ENCODE measurements at places on chromosomes 1 and 21.

DNA sequence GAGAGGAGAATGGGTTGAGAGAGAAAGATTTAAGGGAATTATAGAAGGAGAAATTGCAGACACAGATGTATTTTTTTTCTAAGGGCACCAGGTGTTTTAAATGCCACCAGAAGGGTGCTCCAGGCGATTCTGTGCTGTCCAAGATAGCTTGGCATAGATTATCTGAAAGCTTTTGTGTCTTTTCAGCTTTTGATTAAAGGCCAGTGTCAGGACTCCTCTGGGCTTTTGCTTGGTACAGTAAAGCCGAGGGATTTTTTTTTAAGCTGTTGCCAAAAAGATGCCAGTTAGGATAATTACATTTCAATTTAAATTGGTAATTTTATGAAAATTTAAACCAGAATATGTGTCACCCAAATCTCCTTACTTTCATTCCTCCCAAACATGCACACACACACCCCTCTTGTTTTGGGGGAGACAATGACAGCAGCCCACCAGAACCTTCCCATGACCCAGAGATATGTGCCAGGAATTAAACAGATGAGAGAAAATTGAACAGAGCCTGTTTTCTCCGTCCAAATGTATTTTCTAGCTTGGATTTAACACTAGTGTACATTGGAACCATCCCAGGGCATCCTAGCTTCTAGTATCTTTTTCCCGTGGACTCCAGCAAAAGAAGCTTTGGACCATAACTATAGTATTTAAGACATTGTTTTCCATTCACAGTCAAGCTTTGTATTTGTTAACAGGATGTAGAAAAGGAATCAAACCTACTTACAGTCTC lies 670.7 kb upstream of the CXADR start:
- no peak for DNase-seq

GRCh38 chr1:90012300-90012699 lies 17.4 kb downstream of the ZNF326 start:
- no peak for DNase-seq

DNA sequence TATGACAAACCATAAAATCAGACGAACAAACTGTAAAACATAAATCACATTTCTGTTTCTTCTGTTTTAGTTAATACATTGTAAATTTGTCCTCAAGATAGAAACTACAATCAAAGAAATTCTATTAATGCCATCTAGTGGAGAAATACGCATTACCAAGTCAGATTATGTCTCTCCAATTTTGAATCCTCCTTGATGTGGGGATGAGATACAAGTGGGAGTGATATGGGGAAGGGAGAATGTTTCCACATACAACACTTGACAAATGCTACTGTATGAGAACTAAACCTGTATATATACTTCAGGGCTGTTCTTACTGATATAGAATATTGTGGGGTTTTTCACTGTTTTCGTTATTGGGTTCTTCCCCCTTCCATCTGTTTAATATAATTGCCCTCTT lies 2.6 kb downstream of the HFM1 start:
- DNase-seq: no peak

GRCh38 chr1:165439330-165439729 lies 5.6 kb downstream of the RXRG start:
- DNase-seq: no peak

GRCh38 chr1:23639460-23640095 lies 52.0 kb upstream of the RPL11 start:
- no peak for DNase-seq

GRCh38 chr1:226100436-226101391 lies 38.2 kb downstream of the H3-3A start:
- no peak for DNase-seq

DNA sequence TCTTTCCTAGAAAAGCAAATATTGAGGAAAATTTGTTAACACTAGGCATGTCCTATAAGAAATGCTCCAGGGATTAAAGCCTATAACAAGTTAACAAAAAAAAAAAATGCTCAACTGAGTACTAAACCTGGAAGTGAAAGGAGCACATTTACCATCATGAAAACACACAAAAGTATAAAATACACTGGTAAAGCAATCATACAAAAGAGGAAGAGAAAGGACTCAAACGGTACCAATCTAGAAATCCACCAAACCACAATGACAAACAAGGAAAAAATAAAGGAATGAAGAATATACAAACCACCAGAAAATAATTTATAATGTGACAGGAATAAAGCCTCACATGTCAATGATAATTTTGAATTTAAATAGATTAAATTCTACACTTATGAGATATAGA lies 21.2 kb downstream of the CD1E start:
- DNase-seq: no peak

DNA sequence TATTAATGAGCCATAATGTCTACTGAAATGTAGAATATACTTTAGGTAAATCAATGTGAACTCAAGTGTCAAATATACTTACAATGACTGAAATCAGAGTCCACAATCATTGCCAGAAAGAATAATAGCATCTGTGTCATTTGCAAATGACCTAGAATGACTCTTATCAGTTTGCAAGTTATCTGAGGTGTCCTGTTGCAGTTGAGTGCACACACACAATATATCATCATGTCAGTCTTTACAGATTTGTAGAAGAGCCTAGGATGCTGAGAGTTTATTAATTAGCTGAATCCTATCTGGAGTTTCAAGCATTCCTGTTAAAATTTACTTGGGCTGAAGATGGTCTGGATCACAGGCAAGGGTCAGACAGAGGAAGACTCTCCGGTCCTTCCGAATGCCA lies 324.0 kb upstream of the GREM2 start:
- no peak for DNase-seq

GRCh38 chr1:119870917-119871596 lies 25.3 kb downstream of the ADAM30 start:
- DNase-seq: no peak

- no peak for DNase-seq
Measured at GRCh38 chr1:28296401-28297261, 32.2 kb upstream of the MED18 start.

- DNase-seq: no peak
Measured at GRCh38 chr1:92709738-92710137, 75.2 kb downstream of the EVI5 start.

- DNase-seq: no peak
Measured at GRCh38 chr1:160315359-160315758, 27.7 kb downstream of the COPA start.

GRCh38 chr1:116569776-116570357 lies 959 bp downstream of the CD58 start:
- no peak for DNase-seq

DNA sequence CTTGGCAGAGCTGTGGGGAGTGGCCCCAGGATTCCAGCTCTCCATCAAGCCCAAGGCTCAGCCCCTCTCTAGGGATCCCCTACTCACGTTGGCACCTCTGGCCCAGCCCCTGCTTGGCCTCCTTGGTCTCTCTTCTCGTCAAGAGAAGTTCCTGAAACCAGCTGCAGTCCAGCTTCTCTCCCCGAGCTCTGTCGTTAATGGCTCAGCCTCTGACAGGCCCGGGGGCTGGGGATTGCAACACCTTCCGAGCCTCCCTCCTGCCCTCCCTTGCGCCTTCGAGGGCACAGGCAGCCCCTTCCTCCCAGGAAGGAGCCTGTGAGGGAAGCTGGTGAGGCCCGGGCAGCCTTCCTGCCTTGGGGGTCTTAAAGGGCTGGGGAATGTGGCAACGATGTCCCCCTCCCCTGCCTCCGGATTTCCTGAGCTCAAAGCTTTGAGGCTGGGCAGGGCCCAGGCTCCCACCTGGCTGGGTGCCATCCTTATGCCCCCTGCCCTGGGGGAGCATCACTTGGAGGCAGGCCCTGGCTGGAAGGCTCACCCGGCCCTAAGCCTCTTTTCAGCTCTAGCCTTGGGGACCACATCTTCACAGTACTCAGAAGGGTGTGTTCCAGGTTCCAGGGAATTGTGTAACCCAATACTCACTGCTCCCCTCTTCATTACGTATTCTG lies at the start of gene CSF3R:
Gene CSF3R, minus strand, starts transcription at position 190 of the 665 bp plus-strand sequence. CDS start 3,417 bp downstream, outside the sequence.
- no peak for DNase-seq

DNA sequence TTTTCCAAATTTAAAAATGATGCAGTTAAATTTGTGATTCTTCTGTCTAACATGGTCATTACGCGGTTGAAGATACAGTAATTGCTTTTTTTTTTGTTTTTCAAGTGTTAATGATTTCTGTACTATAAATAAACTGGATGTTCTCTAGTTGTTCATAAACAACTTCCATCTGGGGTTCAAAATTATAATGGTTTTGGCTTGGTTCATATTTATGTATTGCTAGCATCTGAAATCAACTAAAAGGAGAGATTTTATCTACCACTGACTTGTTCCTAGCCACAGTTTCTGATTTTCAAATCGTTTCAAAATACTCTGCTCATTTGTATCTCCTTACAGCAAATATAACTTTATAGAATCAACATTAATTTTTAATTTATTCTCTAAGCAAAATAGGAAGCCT lies 35.2 kb upstream of the PLPPR4 start:
- no peak for DNase-seq

DNA sequence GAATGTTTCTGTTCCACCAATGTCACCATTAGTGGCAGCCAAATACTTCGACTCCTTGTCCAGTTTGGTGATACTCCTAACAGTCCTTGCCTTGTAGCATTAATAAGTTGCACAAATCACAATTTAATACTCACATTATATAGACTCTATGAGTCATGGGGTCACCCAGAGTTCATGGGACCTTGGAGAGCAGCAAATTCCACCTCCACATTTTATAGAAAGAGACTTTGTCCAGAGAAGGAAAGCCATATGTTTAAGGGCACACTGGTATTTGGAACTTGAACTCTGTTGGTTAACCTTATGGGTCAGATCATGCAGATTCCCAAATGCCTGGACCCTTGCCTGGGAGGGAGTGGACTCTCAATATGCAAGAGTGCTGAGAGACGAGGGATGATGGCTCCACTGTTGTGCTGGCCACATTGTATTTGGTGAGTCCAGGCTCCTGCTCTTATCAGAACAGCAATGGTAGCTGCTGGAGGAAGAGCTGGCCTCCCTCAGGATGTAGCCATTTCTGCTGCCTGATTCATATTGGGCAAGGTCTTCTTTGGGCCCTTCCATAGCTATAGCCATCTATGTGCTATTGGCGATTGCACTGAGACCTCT lies 30.6 kb downstream of the DNAJC6 start:
- no peak for DNase-seq

DNA sequence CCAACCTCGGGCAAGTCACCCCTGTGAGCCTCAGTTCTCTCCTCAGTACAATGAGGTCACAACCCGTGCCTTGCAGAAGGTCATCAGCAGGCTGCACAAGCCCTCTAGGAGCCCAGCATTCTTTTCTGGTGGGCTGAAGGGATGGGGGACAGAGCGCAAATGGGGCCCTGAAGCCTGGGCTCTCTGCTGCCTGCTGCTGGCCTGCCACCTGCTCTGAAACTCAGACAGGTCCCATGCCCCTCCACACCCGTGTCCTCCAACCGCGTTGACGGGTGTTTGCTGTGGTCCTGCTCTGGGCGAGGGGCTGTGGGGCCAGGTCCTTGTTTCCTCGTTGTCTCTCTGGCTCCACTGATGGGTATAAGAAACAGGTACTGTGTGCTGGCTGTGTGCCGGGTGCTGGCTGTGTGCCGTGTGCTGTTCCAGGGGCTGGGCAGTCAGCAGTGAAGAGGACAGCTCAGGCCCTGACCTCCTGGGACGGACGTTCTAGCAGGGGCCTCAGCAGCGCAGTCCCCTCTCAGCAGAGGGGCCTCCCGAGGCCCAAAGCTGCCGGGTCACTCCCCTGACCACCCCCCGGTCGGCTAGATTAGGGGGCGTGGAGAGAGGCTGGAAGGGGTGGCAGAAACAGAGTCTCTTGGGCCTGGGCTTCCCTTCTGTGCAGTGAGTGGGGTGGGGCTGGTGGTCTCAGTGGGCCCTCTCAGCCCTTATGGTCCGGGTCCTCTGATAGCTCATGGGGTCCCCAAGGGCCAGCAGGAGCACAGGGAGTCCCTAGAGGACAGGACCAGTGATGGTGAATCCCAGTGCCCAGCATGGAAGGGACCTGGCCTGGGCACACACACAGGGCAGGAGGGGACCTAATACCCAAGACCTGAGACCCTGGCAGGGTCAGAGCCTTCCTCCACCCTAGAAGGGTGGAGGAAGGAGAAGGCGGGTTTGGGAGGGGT lies 42.1 kb downstream of the DMRTB1 start:
- DNase-seq: no peak

DNA sequence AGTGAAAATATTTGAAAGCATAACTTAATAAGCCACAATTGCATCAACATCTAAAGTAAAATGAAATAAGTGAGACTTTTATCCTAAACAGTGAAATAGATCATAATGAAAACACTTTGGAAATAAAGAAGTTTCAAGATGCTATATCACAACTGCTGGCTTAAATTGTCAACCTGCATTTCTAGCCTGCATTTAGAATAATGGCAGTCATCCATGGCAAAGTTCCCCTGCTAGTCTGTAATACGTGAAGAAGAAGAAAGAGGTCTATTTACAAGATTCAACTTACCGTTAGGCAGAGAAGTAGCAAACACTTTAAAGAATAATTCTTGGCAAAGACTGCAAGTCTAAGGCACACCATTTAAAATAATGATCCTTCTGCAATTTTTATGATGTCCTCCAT lies 133.6 kb downstream of the DPYD start:
- no peak for DNase-seq

DNA sequence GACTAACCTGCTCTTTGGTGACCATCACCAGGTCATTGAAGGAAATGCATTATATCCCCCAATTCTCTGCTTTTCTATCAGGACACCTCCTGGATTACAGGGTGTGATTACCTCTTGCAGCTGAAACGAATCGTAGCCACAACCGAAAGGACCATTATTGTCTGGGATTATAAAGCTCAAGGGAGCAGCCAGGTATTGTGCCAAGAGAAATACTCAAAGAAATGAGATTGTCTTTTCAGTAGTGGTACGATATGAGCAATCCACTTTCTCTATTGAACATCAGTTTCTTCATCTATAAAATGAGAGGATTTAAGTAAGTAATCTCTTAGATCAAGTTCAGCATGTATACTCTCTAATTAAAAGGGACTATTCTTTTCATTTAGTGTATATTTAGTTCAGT lies 27.3 kb downstream of the WDR64 start:
- no peak for DNase-seq

GRCh38 chr1:211912844-211913432 lies 82.4 kb upstream of the LPGAT1 start:
- DNase-seq: no peak

DNA sequence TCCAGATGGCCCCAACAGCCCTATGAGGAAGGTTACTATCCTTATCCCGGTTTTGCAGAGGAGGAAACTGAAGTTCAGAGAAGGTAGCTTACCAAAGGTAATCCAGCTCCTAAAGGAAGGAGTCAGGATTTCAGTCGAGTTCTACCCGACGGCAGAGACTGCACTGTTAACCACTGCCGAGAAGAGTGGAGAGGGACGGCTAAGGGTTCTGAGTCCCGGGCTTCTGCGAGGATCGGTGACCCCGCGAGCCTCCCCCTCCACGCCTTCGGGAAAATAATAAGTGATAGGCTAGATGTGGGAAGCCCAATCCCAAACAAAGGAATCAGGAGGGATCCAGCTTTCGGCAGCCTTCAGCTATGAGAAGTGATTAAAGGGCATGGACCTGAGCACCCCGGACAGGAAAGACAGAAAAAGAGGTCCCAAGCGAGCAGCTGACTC lies 587 bp downstream of the TMEM53 start:
- no peak for DNase-seq

GRCh38 chr1:245459621-245460020 lies 304.8 kb downstream of the KIF26B start:
- no peak for DNase-seq

- no peak for DNase-seq
Measured at GRCh38 chr1:43981135-43981491, 2.1 kb downstream of the B4GALT2 start.

GRCh38 chr1:150876119-150876454 lies 312 bp downstream of the ARNT start:
- peak; percentile 13 for DNase-seq

- DNase-seq: no peak
Measured at GRCh38 chr1:183957216-183957830, 80.2 kb downstream of the COLGALT2 start.
